Ecto neural progenitor cell (in vitro differentiated cells): ENCODE measurements at places on chromosomes 4 and X.

GRCh38 chr4:173440888-173441287 is 42.0 kb upstream of the SCRG1 start:
- no peak for DNase-seq

GRCh38 chrX:41273638-41274037 is 60.3 kb upstream of the DDX3X start:
- DNase-seq: no peak

GRCh38 chrX:64427787-64428186 is 32.5 kb upstream of the MTMR8 start:
- no peak for DNase-seq

DNA sequence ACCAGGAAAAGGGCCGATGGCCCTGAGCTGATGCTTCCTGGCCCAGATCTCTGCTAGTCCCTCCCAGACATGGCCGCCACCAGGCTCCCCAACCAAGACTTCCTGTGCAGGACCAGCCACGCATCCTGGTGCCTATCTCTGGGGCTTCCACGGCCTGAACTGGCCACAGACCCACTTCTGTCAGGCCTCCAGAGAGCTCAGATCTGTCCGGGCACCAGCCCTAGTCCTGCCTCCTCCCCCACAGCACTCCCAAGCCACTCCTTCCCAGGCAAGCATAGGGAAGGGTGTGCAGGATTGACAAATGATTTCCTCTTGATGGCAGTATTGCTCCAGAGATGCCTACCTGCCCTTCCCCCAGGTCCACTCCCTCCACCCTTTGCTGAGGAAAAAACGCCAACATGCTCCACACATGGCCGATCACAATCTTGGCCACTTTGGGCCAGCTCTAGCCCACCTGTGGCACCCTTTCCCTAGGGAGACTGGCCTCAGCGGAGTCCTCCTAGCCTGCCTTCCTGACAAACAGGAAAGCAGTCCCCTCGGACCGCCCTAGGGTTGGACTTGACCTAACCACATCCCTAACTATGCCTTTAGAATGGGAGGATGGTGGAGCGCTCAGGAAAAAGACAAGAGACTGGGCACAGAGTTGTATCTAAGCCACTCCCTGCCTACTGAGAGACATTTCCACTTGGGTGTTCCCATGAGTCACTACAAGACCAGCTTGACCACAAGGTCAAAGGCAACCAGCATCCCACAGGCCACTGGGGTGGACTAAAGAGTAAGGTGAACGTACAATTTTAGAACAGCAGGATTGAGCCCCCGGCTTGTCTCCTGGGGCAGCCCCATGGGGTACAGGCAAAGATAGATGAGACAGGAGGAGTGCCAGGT is 277.5 kb upstream of the AGTR2 start:
- peak; percentile 70 for DNase-seq

GRCh38 chr4:119841361-119841760 is 212.8 kb upstream of the PDE5A start:
- no peak for DNase-seq

- DNase-seq: no peak
Measured at GRCh38 chr4:1566838-1567518, 117.1 kb downstream of the FAM53A start.

DNA sequence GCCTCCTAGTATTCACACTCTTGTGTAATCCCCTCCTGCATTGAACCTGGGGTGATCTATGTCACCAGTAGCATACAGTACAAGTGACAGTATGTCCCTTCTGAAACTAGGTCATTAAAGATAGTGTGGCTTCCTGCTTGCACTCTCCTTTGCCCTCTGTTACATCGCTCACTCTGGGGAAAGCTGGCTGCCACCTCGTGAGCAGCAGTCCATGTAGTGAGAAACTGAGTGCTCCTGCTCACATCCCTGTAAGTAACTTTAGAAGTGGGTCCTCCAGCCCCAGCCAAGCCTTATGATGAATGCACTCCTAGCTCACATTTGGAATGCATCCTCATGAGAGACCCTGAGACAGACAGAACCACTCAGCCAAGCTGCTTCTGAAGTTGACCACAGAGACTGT is 89.8 kb upstream of the TNIP3 start:
- no peak for DNase-seq

DNA sequence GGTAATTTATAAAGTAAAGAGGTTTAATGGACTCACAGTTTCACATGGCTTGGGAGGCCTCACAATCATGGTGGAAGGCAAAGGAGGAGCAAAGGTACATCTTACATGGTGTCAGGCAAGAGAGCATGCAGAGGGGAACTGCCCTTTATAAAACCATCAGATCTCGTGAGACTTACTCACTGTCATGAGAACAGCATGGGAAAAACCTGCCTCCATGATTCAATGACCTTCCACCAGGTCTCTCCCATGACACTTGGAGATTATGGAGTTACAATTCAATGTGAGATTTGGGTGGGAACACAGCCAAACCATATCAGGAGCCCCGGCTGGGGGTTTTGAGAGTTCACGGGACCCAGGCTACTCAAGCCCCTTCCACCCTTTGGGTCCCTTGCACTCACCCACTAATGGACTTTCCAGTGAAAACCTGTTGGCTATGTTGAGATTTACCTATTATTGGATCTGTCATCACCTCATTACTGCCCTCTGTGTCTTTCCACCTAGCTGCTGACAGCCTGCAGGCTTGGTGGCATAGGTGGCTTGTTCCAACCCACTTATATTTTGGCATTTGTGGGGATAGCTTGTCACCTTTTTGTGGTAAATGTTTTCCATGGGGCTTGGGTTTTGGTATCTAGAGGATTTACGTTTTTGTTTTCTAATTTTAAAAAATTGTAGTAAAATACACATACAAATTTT is 24.0 kb downstream of the IGFBP7 start:
- no peak for DNase-seq

GRCh38 chrX:131792356-131792749 is 230.7 kb upstream of the STK26 start:
- no peak for DNase-seq

DNA sequence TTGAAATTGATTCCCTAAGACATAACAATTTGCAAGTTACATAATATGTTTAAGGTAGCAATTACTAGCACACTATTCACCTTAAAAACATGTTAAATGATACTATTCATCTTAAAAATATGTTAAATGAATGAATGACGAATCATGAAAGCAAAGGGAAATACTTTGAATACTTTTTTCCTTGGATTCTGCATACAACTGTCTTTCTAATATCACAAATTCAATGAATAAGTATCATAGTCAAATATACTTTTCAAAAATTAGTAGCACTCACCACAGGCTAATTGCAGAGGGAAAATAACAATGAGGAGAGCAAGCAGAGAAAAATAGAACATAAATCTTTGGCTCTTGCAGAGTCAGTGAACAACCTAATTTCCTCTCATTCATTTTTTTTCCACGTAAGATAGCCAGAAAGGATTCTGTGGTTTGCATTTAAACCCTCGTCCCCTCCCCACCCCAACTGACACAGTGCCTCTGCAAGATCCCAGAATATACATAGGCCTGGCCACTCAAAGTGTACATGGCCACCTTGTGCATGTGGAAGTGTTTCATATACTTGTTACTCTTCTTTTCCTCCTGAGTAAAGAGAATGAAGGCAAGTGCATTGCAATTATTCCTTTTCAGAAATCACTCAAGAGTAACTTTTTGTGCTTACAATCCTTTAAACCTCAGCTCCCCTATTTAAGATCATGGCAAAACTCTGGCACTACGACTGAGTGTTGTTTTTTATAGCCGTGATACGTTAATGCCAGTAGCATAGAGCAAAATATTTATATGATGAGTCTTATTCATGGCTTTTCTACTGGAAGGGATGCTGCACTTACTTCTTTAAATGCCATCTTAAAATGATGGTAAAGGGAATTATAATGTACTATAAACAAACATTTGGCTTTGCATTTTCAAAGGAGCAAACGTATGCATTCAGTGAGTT is 236.4 kb downstream of the PDGFC start:
- DNase-seq: no peak

DNA sequence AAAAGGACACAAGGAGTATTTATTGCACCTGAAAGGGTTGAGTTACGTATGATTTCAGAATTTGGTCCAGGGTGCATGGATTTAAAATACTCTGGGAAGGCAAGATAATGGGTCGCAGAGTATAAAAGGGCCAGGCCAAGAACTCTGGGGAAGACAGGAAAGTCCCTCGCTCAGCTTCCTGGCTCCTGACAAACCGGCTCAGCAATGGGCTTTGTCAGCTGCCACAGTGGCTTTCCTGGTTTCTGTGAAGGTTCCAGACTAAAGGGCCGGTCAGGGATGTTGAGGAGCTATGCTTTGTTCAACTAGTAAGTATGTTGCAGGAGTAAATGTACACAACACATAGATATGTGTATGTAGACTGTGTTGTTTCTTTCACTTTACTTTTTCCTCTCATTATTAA is 154.4 kb upstream of the ETNPPL start:
- no peak for DNase-seq

- DNase-seq: no peak
Measured at GRCh38 chr4:110955748-110956147, 332.9 kb upstream of the PITX2 start.

DNA sequence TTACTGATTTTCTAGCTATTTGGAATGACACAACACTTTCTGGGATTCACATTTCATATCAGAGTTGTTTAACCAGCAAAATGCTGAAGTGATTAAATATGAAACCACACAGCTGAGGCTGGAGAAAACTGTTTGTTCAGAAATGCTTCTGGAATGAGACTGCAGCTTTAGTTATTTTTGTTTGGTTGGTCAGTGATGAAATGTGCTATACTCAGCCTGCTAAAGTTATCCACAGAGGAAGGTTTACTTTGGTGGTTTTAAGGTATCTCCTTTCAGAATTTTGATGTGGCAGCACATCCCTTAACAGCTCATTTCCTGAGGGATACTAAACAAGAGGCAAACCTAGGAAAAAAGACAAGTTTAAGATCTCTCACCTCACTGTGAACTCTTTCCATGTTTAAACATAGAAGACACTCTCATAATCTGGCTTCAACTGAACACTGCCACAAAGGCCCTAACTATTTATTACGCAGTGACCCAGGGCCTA is 106.6 kb upstream of the PDE5A start:
- DNase-seq: no peak

- DNase-seq: no peak
Measured at GRCh38 chrX:11932423-11932822, 174.4 kb downstream of the MSL3 start.

DNA sequence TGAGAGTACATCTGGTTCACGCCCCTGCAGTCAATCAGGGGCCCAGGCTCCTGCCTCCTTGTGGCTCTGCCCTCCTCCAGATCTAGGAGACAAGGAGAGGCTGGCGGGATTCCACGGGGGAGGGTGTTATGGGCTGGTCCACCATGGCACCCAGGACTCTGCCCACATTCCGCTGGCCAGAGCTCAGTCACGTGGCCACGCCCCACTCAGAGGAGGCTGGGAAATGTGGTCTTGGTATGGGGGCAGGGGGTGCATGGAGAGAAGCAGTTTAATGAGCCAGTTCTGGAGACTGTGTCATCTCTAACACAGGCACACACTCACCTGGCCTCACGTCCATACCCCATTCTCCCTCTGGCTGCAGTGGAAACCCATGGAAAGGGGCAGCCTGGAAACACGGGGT is 31.5 kb upstream of the PSAPL1 start:
- DNase-seq: no peak

- DNase-seq: no peak
Measured at GRCh38 chr4:139267301-139267700, 12.7 kb downstream of the MGARP start.

DNA sequence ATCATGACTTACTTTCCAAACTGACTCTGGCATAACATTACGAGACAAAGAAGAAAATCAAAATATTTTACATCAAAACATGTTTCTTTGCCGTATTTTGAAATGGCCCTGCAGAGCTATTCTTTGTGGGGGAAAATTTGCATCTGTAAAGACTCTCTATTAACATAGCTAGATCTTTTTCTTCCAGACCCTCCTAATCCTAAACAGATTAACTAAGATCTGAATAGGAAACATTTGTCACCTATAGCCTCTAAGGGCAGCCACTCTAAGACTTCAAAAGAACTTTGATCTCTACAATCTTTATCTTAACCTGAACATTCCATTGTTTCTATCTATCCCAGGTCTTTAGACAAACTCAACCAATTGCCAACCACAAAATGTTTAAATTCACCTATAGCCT is 176.6 kb upstream of the CENPE start:
- no peak for DNase-seq

GRCh38 chrX:39484159-39485068 is 613.3 kb downstream of the BCOR start:
- DNase-seq: no peak

DNA sequence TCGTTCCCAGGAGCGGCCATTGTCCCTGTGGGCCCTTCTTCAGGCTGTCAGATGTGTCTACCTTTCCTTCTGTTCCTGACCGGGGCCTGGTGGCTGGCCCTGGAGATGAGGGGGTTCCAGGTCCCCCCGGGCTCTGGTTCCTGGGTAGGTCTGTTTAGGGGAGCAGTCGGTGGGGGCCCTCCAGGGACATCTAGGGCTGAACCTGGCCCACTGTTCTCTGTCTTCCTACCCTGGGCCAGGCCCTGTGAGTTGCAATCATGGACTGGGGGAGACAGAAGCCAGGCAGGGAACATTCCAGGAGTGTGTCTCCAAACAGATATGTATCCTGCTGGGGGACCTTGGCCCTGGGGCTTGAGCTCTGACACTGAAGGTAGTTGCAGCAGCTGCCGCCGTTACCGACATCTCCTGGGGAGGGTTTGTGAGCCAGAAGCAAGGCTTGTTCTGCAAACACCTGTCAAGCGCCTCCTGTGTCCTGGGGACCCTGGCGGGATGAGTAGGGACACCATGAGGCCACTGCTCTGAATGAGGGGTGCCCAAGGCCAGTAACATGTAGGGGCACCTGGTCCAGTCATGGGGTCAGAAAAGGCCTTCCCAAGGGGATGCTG is 49.5 kb upstream of the ADRA2C start:
- no peak for DNase-seq

DNA sequence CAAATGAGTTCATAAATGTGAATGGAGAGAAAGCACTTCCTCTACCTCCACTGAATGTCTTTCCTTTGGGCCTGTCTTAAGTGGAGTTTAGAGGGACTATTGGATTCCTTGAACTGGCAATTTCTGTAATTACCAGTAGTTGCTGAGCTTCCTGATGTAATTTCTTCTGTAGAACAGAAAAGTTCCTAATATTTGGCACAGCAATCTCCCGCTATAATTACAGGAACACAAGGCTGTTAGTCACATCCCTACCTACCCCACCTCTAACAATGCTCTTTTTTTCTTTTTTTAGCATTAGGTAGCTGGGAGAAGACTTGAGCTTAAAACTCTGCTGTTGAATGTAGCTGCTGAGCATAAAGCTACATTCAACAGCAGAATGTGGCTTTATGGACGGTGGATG is 24.8 kb upstream of the RBPJ start:
- no peak for DNase-seq

DNA sequence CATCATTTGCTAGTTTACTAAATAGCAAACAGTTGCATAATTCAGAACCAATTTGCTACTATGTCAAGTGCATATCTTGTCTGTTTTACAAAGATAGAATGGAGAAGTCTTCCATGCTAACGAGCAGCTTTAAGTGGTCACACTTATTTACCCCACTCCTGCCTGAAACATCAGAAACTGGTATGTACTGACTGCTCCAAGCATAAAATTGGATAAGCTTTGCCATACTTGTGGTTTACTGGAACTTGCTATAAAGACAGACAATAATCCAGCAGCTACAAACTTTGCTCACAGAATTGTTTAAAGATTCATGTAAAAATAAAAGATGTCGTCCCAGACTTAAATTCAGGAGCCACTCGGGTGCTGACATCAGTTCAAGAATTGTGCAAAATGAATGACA is 13.3 kb upstream of the CDKL2 start:
- DNase-seq: no peak
